Thoracic aorta (tissue), 2 donors: ENCODE measurements at places on chromosomes 3 and 15.
A peak's percentile ranks its signal among the peaks of the same experiment; 100 is the strongest.

DNA sequence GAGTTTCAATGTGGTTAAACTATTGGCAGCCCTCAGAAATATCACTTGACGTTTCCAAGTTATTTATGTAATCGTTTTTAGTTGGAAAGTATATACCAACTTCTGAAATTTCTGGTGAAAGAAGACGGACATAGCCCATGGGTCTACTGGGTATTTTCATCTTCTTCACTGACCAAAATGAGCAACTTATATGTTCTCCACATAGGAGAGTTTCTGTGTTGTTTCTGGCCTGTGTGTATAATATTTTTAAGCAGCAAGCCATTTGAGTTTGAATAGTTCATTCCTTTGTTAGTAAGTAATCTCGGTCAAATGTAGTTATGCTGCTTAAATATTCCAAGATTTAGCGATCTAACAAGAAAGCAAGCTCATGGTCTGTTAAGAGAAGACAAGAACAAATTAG is 57.3 kb downstream of the ADAMTSL3 start:
- DNase-seq = no peak

- no peak for DNase-seq
These were observed 90.6 kb downstream of the CRYGS start for GRCh38 chr3:186453531-186453930.

GRCh38 chr15:98787936-98788757 is 139.8 kb downstream of the IGF1R start:
- DNase-seq = no peak

GRCh38 chr3:184743248-184743647 is 31.4 kb upstream of the MAGEF1 start:
- DNase-seq = no peak

DNA sequence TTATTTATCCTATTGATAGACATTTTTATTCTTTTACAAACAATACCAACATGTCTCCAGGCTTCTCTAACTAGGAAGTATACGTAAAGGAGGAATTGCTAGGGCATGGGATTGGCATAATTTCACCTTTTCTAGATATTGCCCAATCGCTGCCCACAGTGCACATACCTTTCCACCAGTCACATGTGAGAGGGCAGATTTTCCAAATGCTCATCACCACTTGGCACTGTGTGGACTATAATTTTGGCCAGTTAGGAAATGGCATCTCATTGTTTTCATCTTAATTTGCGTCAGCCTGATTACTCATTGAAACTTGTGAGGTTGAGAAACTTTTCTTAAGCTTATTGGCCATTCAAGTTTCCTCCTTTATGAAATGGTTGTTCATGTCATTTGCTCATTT is 57.4 kb upstream of the POLR2M start:
- DNase-seq = no peak

DNA sequence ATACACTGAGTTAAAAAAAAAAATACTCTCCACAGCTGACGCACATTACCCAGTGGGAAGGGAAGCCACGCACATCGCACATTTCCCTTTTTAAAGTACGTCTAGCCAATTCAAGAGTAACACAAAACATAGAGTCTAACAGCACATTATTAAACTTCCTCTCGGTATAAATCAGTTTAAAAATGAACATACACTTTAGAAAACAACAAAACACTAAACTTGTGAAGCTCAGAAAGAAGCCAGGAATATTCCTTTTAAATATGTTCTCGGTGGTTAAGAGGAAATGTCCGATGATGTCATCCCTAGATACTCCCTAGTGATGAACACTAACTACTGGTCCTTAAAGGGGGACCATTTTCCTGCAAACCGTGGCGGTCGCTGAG is 721 bp downstream of the MYEF2 start:
- DNase-seq = no peak

- no peak for DNase-seq
These were observed 216.4 kb downstream of the FOXP1 start for GRCh38 chr3:71366988-71367604.

DNA sequence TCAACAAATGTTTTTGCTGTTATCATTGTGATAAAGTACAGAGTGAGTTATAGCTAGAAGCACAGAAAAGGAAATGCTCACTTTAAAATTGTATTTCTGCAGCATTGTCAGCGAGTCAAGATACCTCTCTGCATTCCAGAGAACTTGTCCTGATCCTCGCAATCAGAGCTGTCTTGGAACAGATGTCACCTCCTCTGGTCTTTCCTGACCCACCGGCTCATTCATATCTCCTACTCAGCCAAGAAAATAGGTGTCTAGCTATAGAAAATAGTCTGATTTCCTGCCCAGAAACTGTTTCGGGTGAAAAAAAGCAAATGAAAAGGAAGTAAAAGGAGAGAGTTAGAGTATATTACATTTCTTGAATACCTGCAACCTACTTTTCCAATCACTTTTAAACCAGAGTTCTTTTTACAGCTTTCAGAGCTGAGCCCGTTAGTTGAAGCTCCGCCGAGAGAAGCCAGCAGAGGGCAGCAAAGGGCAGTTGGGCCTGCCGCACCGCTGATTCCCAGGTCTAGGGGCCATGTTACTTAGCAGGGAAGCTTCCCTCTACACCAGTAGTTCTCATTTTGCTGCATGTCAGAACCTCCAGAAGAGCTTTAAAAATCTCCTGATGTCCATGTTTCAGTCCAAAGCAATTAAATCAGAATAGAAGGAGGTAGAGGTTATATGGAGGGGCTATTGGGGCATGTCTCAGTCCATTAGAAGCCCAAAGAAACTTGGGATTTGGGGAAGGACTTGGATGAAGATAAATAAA is 185.7 kb upstream of the THRB start:
- no peak for DNase-seq

DNA sequence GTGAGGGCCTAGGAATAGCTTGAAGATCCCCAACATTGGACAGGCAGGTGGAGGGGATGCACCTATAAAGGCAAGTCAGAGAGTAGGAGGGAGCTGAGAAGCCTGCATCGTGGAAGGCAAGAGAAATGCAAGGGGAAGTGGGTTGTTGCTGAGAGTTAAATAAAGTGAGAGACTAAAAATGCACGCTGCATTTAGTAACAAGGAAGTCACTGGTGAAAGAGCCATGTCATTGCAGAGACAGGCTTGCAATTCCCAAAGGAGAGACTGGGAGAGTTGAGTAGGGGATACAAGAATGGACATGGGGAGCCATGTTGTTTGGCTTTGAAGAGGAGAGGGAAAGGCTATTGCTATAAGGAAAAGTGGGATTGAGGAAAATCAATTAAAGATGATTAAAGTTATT is 77.0 kb upstream of the HEG1 start:
- DNase-seq = no peak

DNA sequence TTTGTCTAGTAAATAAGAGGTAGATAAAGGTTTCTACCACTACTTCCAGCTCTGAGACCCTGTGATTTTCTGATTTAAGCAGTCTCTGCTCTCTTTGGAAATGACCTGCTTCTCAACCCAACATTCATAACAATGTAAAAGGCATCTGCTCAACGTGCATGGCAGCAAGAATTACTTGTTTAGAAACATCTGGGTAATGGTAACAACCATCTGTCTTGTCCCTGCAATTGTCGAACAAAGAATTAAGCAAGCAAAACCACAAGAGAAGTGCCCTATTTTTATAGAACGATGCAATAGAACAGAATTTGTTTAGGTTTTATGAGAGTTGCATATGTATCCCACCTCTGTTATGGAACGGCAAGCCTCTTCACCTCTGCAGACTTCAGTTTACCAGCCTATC is 7.1 kb upstream of the FSIP1 start:
- no peak for DNase-seq

DNA sequence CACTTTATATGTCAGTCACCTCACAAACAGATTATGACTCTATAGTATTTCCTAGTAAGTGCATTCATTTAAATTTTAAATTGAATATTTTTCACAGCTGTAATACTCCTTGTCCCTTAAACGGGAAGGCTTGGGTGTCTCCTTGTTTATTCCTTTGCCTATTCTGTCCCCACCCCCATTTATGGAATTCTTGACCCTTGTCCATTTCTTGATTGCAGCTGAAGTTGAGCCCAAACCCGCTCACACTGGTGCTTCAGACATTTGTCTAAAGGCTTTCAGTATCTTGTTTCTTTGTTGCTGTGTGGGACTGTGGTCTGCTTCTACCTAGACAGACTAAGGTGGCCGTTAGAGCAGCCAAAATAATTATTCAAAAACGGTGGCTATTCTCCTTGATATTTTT is 449.7 kb downstream of the FOXP1 start:
- no peak for DNase-seq

DNA sequence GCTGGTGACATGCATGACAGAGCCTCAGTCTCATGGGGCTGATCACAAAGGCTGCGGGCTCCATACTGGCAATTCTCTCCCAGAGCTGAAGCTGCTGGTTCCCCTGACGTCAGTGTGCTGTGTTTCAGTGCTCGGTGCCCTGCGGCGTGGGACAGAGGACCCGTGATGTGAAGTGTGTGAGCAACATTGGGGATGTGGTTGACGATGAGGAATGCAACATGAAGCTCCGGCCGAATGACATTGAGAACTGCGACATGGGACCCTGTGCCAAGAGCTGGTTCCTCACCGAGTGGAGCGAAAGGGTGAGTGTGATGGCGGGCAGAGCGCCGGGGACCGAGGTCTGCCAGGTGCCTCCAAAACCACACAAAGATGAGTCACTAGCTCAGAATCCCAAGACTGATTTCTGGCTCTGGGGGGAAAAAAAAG is 62.0 kb upstream of the NR2E3 start:
- DNase-seq = no peak

DNA sequence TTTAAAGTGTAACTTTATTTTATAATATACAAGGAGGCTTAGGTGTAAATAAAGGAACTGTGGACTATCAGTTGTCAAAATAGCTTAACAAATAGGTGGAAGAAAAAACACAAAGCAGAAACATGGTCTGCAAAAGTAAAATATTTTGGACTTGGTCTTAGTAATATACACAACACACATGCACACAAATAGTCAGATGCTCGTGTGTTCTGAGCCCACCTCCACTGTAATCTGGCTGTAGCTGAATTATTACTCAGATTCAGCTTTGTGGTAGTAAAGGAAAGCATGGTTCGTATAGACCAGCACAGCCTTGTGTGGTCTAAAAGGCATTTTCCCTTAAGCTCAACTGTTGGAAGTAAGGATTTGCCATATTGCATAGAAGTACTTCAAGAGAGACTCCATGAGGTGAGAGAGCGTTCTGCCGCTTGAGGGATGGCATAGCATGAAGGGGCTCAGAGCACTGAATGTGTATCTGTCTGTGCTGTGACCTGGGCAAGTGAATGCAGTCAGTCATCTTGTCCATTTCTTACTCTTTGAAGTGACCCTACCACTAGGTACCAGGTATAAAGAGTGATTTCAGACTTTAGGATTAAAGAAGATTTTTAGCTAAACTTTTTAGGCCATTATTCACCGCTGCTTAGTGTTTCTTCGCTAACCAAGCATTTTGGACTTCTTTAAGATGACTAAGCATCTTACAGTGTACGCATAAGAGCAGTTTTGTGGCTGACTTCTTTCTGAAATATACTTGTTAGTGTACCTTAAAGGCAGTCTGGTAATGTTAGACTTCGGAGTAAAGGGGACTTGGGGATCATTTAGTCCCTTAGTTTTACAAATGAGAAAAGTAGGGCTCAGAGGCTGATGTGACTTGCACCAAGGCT is 15.2 kb downstream of the TPM1 start:
- no peak for DNase-seq

- DNase-seq = peak; percentile 30
These were observed 399 bp downstream of the MYO9A start for GRCh38 chr15:72117486-72118016.

GRCh38 chr3:17423786-17424536 is 318.5 kb downstream of the TBC1D5 start:
- DNase-seq = no peak

DNA sequence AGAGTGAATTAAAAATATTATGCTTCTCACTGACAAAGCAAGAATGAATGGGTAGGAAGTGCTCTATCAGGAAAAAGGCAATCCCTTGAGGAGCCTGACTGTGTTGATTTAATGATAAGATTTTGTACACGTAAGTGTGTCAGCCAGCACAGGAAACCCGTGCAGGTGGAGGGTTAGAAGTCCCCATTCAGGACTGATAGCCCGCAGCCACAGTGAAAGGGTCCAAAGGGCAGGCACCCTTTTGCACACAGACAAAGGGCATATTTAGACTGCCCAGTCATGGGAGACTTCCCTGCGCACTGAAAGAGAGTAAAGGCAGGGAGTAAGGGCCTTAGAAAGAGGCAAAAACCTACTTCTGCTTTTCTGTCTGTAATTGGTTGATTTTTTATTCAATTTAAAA is 26.4 kb upstream of the SKIL start:
- DNase-seq = no peak

DNA sequence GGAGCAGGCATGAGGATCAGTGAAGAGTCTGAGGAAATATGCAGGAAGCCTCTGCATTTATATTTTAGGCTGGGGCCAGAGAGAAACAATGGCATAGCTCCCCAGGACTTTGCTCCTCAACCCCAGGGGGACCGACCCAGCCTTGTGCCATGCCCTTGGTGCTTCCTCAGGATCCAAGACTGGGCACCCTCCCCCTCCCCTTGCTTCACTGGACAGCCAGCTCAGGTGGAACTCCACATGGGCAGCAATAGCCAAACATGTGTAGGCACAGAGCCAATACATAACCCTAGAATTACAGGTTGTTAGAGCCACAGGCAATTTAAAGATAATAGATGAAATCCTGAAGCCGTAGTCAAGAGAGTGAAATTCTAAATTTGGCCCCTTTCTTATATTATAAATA is 73.0 kb upstream of the ETV5 start:
- no peak for DNase-seq

GRCh38 chr3:38018296-38019266 is 10.9 kb downstream of the PLCD1 start:
- no peak for DNase-seq

DNA sequence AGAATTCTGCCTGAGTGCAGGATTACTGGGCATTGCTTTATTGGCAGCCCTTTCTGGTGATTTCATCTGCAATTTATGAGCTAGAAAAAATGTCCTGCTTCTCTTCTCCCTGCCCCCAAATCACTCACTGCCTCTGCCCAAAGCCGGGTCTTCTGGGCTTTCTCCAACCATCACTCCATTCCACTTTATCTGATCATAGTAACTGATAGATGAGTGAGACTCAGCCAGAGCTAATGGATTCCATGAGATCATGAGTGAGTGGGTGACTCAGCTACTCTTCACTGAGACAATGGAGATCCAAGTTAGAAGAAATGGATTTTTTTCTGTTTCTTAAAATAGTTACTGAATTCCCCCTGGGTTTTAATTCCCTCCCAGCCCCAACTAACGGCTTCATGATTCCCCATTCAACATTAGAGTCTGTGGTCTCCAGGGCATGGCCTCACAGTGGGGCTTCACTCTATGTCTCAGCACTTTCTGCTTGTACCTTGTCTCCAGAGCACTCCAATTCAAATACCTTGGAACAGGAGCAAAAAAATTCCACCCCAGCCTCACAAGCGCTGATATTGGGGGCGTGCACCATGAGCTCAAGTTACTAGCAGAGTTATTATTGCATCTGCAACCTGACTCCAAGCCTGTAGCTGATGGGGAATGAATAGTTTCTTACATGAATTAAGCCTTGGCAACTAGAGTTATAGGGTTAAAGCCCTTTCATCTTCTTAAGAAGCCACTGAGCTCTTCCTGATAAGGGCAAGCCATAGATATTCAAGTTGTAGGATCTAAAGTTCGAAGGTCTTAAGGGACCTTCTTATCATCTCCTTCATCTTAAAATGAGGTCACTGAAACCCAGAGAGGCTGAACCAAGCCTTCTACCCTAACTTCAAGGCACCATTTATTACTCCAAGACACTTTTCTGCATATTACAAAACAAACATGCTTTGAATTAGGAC is 85.9 kb downstream of the AGBL1 start:
- DNase-seq = no peak

GRCh38 chr3:185561374-185561943 is 9.1 kb upstream of the LIPH start:
- DNase-seq = no peak
